Stimulated activated CD4-positive, alpha-beta T cell treated with anti-CD3 and anti-CD28 coated beads, Interleukin-2, amount 100 ng/mL, for 48 hours (primary cell): ENCODE measurements at places on chromosomes 3 and 15.

- no peak for DNase-seq
Observed at GRCh38 chr3:57956119-57956832, 51.9 kb upstream of the FLNB start.

DNA sequence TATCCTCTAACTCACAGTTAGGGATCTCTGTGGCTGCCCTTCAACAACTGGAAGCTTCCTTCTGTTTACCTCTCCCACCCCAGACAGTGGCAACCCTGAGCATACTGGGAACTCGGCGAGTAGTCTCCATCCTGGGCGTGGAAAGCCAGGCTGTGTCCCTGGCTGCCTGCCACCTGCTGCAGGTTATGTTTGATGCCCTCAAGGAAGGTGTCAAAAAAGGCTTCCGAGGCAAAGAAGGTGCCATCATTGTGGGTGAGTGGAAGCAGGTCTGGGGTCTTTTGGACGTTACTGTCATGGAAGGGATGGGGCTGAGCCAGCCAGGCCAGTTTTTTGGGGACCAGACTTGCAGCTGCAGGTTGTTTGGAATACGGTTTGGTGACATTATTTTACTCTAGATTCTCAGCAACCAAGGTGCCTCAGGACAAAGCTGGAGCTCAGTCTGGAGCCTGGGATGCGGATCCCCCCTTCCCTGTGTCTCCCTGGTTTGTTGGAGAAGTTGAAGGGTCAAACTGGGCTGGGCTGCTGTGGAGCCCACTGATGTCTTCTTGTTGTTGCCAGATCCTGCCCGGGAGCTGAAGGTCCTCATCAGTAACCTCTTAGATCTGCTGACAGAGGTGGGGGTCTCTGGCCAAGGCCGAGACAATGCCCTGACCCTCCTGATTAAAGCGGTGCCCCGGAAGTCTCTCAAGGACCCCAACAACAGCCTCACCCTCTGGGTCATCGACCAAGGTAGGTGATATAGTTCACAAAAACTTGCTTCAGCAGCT is 7.5 kb downstream of the UNC45A start:
- DNase-seq = no peak

GRCh38 chr3:179174898-179175297 is 26.7 kb downstream of the PIK3CA start:
- no peak for DNase-seq

GRCh38 chr15:83889995-83890394 is 236.1 kb downstream of the ADAMTSL3 start:
- DNase-seq = no peak

- no peak for DNase-seq
Observed at GRCh38 chr15:58241872-58242271, 103.7 kb downstream of the AQP9 start.

DNA sequence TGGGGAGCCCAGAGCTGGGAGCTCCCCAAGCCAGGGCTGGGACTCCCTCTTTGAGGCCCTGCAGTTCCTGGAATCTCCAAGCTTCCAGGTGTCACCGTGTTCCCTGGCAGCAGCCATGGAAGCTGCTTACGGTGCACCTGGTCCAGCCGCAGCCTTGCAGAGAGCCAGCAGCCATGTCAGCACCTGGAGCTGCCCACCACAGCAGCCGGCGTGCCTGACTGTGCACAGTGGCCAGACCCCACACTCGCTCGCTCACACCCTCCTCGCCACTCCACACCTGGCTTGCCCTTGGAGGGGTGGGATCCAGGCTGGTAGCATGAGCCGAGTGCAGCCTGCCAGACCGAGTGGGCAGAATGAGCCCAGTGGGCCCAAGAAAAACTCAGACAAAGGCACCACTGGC is 14.8 kb upstream of the HTR3E start:
- no peak for DNase-seq

DNA sequence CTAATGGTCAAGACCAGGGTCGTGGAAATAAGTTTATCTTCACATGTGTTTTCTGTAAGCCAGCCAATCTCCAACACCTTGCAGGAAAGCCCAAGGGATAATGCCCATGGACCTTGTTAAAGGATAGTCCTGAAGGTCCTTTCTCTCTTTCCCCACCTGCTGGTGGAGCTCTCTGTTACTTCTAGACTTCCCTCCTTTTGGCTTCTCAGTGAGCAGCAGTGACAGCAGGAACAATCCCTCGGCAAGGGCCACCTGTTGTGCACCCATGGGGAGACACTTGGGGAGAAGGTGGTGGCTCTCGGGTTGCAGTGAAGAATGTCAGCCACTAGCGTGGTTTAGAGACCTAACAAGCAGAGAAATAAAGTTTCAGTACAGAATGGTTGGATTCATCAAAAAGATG is 84.0 kb upstream of the OSBPL11 start:
- no peak for DNase-seq

- DNase-seq = no peak
Observed at GRCh38 chr3:194569252-194569651, 64.0 kb downstream of the TMEM44 start.

GRCh38 chr15:65738649-65739048 is 53.4 kb downstream of the DENND4A start:
- no peak for DNase-seq

DNA sequence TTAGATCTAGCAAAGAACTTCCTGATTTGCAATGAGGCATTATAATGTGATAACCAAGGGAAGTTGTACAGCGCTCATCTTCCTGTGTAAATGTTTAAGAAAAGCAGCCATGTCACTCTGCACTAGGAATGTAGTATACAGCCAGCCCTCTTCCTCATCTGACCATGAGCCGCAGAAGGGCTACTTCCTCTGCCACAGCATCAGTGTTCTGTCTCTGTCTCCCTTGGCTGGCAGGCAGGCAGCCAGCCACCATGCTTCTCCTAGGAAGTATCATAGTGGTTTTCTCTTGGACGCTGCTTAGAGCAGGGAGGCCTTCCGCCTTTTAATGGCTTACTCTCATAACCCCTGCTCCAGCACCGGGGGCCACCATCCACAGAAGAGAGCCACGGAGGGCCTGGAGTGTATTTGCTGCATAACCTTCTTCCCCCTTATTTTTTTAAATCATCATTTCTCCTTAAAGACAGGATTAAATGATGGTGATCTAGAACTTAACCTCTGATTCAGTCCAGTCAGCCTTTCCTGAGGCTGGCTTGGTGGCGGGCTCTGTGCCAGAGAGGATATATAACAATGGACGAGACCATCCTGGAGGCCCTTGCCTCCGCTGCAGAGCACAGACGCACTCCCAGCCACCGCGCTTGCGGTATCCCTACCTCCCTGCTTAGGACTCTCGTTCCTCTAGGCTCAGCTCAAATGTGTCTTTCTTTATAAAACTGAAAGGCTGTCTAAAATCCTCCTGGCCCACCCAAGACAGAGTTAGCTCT is 57.3 kb upstream of the PLXNA1 start:
- DNase-seq = no peak

DNA sequence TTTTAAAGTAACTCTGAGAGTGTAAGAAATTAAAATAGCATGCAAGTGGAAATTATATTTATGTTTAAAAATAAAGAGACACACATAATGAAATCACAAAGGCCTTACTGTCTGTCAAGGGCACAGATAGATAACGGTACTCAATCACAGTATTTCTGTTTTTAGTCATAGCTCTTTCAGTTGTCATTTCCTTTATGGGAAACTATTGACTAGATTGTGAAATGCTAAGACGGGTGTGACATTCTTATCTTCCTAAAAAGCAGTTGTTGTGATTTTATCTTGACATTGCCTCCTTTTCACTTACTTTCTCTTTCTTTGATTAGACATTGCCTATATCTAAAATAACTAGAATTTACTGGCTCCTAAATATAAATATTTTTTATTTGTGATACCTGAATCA is 100.1 kb upstream of the PLSCR5 start:
- DNase-seq = no peak

- DNase-seq = no peak
Observed at GRCh38 chr3:24145981-24146822, 201.1 kb downstream of the NR1D2 start.

DNA sequence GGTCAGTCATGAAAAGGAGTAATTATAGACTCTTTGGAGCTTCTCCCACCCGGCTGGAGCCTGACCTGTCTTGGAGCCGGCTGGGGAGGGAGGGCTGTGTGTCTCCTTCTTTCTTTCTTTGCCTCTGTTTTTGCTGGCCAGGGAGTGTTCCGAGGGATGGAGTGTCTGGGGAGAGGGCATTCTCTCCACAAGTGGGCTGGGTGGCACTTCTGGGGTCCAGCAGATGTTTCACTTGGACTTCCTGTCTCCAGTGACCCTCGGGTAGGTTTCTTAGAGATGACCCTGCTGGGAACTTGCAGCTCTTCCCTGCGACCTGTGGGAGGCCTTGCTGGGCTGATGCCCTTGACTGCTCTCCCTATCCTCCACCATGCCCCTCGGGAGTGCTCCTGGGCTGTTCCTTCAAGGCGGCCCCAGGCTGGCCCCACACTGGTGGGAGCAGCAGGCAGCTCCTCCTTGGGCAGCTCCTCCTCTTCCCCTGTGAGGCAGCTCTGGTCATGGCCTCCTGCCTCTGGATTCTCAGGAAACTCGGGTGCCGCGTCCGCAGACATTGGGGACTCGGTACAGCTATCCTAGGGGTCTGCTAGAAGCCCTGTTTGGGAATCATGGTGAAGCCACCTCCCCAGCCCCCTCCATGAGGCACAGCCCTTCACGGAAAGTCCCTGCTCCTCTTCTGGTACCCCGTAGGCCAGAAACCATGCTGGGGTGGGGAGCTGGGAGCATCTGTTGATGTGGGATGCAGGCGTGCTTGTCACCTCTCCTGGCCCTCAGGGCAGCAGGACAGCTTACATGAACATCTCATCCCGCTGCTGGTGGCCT is 44.9 kb downstream of the APBA2 start:
- DNase-seq = no peak

DNA sequence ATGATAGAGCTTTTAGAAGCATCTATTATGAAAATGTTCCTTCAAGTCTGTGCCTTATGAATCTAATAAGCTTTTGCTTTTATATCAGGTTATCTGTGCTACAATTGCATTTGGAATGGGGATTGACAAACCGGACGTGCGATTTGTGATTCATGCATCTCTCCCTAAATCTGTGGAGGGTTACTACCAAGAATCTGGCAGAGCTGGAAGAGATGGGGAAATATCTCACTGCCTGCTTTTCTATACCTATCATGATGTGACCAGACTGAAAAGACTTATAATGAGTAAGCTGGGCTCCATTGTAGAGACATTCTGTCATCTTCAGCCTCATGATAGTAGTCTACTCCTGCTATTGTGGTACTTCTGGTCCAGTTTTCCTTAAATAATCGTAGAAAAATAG is 73.4 kb downstream of the BLM start:
- DNase-seq = no peak

- DNase-seq = no peak
Observed at GRCh38 chr3:34111361-34111760, 312.9 kb downstream of the PDCD6IP start.

DNA sequence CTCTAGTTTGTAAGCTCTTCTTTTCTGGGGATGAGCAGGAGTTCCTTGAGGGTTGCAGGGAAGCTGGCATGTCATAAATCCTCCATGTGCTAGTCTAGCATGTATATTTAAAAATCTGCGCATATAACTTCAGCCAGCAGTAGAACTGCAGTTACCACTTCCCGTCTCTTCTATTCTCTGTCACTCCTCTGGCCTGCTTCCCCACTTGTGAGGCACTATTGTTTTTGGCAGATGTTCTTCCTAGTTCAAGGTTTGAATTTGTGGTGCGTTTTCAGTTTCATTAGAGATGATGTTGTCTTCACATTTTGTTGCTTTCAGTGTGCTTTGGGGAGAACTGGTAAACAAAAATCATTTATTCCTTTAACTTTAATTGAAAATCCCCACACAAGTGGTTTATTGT is 169.1 kb upstream of the ZPLD1 start:
- no peak for DNase-seq

DNA sequence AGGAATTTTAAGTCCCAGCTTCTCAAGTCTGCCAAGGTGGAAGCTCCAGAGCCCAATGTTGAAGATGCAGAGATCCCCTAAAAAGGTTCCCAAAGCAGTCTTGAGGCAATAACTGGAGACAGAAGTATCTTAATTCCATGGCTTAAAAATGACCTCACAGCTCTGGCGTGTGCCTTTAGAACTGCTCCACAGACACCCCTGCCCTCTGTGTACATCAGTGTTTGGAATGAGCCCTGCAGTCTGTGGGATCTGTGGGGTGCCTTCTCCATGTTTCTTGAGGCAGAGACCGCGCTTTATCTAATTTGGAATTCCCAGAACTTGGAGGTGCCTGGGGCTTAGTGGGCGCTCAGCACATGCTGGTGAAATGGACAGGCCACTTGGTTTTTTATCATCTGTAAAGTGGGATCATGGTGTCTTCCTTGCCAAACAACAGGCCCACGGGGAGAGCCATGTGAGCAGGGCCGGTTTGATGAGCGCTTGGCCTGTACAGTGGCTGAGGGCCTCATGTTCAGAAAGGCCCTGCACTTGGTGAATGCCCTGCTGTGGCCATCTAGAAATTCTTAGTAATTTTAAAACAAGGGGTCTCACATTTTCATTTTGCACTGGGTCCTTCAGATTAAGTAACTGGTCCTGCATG is 7.1 kb downstream of the ITGA11 start:
- no peak for DNase-seq

DNA sequence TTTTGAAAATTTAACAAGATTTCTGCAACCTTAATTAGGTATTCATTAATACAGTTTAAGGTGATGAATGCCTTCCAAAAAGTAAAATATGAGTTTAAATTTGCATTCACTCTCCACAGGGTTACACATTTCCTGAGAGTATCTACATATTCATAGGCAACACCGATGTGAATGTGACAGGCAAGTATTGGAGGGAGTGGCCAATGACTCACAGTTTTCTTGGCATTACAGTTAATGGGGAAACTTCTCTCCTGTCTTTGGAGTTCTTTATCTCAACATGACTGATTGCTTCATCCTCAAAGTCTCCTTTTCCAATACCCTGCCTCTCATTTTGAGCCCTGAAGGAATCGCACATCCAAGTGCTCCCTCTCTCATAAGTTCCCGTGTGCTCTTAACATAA is 181.9 kb upstream of the CHL1 start:
- DNase-seq = no peak

- DNase-seq = no peak
Observed at GRCh38 chr3:190543671-190544070, 29.8 kb downstream of the IL1RAP start.

GRCh38 chr3:53137835-53138446 is 7.7 kb upstream of the RFT1 start:
- DNase-seq = no peak

- no peak for DNase-seq
Observed at GRCh38 chr15:83830381-83830780, 176.5 kb downstream of the ADAMTSL3 start.

DNA sequence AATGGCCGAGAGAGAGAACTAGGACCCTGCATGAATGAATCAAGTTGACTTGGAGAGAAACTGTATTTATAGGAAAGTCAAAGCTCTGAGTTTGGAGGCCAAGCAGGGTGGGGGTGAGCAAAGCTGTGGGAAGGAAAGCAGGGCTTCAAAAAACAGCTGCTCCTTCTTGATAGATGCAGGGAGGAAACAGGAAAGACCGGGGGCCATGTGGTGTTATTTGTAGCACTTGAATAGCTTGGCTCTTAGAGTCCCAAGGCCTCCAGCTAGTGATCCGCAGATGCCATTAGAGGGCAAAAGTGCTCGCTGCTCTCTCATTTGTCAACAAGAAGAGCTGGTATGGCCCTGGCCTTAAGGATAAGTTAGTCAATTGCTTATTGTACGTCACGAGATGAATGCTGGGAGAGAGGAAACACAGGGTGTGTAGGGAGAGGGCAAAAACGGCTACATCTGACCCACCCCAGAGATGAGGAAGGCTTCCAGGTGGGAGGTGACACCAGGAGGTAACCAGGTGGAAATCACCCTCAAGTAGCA is at the start of gene ALG1L2:
Gene ALG1L2, plus strand, starts transcription at position 481 of the 531 bp plus-strand sequence. CDS start 186 bp downstream, outside the sequence.
- DNase-seq = no peak
